ENCODE measurements at places on chromosomes 2 and 18. TPM values are rescaled to one million over a fixed set of nuclear protein-coding genes. Genes with fewer than 3 reads are reported as not detected.

IL37 gene
- total RNA-seq, result not detected

DDX1 gene
- total RNA-seq, result 54.9 TPM

ANKRD36 gene
- 58.0 TPM for total RNA-seq

ALLC gene
- 11.4 TPM for total RNA-seq

NETO1 gene
- 0.63 TPM for total RNA-seq

RGPD8 gene
- total RNA-seq, result 24.3 TPM

CYP27C1 gene
- 0.87 TPM for total RNA-seq

FSIP2 gene
- total RNA-seq, result 0.84 TPM

AFF3 gene
- 36.0 TPM for total RNA-seq

PIEZO2 gene
- 17.0 TPM for total RNA-seq

KLF11 gene
- total RNA-seq, result 17.1 TPM

ANKRD12 gene
- 43.5 TPM for total RNA-seq

PTPRN gene
- not detected for total RNA-seq

RETREG2 gene
- total RNA-seq, result 59.4 TPM

SLC38A11 gene
- 4.2 TPM for total RNA-seq

OR6B2 gene
- total RNA-seq, result 3.3 TPM

ONECUT2 gene
- under 0.01 TPM for total RNA-seq

IL1F10 gene
- not detected for total RNA-seq

TGFA gene
- 12.6 TPM for total RNA-seq

POMC gene
- 29.9 TPM for total RNA-seq

MAB21L4 gene
- not detected for total RNA-seq

GALNT13 gene
- 1.3 TPM for total RNA-seq

LYPD6B gene
- total RNA-seq, result not detected

ZCCHC2 gene
- 49.4 TPM for total RNA-seq

MYO7B gene
- total RNA-seq, result 0.78 TPM

PAX8 gene
- total RNA-seq, result 2.2 TPM

LRRFIP1 gene
- total RNA-seq, result 67.3 TPM

MLPH gene
- total RNA-seq, result 41.4 TPM

SAG gene
- not detected for total RNA-seq

TANC1 gene
- 64.9 TPM for total RNA-seq

ZNF385B gene
- total RNA-seq, result 1.2 TPM

CAD gene
- 40.2 TPM for total RNA-seq

C18orf54 gene
- total RNA-seq, result 3.3 TPM
